ENCODE measurements at places on chromosomes 5 and 9. TPM values are rescaled to one million over a fixed set of nuclear protein-coding genes. Genes with fewer than 3 reads are reported as not detected.

DNA sequence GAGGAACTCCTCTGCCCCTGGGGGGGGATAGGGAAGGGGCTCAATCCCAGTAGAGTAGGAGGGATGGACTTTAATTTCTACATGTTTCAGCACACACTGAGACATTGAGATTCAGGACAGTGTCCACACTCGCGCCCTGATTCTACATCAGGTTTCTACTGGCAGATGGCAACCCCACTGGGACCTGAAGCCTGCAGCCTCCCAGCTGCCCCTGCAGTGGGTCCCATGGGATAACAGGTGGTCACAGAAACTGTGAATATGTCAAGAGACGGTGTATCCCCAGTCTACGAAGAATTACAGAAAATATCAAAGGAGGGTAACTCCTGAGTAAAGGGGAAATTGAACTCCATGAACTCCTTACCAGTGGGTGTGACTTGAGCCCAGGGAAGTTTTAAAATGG is 2.4 kb upstream of the TERT start:
- no peak for DNase-seq

- no peak for DNase-seq
These were observed 38.0 kb downstream of the TMEM161B start for GRCh38 chr5:88230546-88231066.

GRCh38 chr5:33649549-33650482 is 209.1 kb downstream of the TARS1 start:
- no peak for DNase-seq

DNA sequence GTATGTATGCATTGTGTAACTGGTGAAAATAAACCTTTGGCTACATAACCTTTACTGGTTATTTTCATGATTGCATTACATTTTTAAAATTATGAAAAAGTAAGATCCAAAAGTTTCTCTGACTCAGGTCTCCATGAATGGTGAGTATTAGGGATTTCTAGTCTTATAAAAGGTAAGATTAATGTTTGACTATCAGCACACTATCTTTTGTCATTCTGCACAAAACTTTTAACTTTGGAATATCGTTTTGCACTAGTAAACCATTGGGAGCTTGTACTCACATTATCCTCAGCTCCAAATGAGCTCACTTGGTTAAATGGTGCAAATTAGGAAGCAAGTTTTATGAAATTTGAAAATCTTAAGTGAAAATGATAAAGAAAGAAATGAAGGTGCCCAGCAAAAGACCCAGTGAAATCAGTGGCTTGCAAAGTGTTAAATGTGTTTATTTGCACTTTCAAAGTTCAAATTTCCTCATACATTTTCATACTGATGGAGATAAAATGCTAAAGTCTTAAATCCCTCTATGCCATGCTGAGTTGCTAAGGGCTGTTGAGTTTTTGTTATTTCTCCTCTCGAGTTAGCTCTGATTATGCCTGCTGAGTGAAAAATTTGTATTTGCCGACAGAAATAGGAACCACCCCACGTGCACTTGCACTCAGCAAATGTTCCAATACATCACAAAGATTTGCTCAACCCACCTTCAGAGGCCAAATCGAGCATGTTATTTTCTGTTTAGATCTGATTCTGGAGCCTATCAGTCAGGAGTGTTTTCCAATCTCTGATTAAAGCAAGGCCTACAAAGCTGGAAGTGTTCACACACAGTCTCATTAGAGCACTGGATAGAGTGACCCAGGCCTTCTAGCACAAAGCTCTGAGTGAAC is 885.7 kb downstream of the NR2F1-AS1 start:
- no peak for DNase-seq

- no peak for DNase-seq
These were observed 7.4 kb upstream of the SIL1 start for GRCh38 chr5:139205586-139205985.

GRCh38 chr5:151480384-151481293 is 33.2 kb downstream of the SLC36A1 start:
- no peak for DNase-seq

- no peak for DNase-seq
These were observed 27.6 kb upstream of the SMIM23 start for GRCh38 chr5:171757853-171758535.

DNA sequence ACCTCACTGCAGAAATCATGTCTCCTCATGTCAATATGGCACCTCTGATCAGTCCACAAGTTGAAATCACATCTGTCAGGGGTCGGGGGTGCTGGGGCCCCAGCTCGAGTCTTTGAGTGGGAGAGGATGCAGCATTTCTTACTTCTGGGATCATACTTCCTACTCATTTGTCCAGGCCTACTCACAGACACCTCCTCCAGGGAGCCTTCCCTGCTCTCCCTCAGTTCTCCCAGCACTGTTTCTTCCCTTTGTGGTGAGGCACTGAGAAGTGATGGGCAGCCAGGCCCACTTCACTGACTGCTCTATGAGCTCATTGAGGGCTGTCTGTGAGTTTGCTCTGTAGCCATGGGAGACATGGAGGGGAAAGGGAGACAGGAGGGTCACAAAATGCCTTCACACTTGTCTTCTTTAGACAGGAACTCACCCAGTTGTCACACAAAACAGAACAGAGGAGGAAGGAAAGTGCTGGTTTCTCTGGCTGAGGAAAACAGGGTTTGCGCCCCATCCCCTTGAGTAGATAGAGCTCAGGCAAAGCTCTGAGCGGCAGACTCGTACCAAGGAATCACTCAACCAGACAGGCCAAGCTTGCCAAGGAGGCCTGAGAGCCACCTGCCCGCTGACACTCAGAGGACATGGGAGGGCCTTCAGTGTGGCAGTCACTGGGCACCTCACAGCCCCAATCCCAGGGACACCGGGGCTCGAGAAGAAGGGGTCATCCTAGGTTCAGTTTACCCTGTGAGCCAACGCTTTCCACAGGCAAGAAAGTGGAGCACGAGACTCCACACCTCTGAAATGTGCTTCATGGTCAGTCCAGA is 152.9 kb downstream of the GABBR2 start:
- DNase-seq: no peak

- DNase-seq: no peak
These were observed 148.5 kb downstream of the ISOC1 start for GRCh38 chr5:129243039-129243438.

The POLE3 gene
- 84.4 TPM for total RNA-seq

The MYOT gene
- not detected for total RNA-seq

The THBS4 gene
- 2.1 TPM for total RNA-seq

The SPZ1 gene
- not detected for total RNA-seq

The ACOT12 gene
- total RNA-seq: not detected

The SUSD3 gene
- total RNA-seq: 40.9 TPM

The SAXO1 gene
- total RNA-seq: not detected

The GRM6 gene
- not detected for total RNA-seq
